ENCODE measurements at places on chromosomes 2 and 18.

- peak; percentile 1 for DNase-seq
These were observed 995.6 kb upstream of the FANCL start for GRCh38 chr2:59236723-59237122.

- no peak for DNase-seq
These were observed 18.0 kb downstream of the ITSN2 start for GRCh38 chr2:24342110-24342910.

DNA sequence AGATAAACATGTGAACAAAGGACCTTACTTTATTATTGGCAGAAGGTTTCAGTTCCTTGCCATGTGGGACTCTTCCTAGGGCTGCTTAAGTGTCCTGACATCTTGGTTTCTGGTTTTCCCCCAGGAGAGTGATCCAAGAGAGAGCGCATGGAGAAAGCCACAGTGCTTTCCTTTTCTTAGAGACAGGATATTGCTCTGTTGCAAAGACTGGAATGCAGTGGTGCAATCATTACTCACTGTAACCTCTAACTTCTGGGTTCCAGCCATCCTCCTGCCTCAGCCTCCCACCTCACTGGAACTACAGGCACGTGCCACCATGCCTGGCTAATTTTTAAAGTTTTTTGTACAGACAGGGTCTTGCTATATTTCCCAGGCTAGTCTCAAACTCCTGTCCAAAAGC, 38.1 kb upstream of the TCF7L1 start:
- no peak for DNase-seq

- no peak for DNase-seq
These were observed 852.6 kb upstream of the ID2 start for GRCh38 chr2:7829241-7829640.

GRCh38 chr2:132037527-132038178, 124.1 kb downstream of the ANKRD30BL start:
- DNase-seq = peak; percentile 9

GRCh38 chr2:3432693-3433338, 53.3 kb downstream of the TRAPPC12 start:
- no peak for DNase-seq

GRCh38 chr2:84805250-84805958, 75.5 kb downstream of the TRABD2A start:
- DNase-seq = no peak

GRCh38 chr2:75751360-75751759, 40.6 kb upstream of the GCFC2 start:
- DNase-seq = no peak

- DNase-seq = peak; percentile 16
These were observed 257.3 kb downstream of the BCL2 start for GRCh38 chr18:63062246-63062645.

GRCh38 chr18:832085-832681, 20.1 kb upstream of the YES1 start:
- DNase-seq = peak; percentile 37

DNA sequence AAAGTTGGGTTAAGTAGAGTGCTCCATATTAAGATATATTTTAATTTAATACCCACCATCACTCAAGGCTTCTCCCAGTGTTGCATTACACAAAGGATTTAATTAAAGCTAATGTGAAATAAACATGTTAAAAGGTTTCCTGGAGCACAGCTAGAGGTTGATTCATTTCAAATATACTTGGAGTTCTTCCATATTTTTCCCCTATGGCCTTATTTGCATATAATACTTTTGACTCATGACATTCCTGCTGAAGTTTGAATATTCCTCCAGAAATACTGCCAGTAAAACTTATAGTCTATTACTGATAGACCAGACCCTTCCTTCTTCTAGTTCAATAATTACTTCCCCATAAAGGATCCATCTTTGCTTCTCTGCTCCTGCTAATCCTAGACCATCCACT, 227.5 kb downstream of the GULP1 start:
- no peak for DNase-seq

DNA sequence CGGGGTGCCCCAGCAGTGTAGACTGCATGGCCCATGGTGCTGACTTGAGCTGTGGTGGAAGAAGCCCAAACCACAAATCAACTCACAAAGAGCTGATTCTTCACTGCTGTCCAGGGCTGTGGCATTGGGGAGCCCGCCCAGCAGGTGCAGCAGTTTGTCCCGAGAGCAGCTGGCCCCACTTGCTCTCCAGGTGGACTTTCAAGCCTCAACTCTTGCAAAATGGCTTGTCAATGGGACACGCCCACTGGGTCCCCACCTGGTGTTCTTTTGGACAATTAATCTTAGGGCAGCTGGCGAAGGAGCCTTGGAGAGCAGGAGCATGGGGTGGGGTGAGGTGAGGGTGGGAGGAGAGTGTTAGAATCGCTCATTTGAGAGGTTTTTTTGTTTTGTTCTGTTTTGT, 117.9 kb downstream of the MYCN start:
- no peak for DNase-seq

DNA sequence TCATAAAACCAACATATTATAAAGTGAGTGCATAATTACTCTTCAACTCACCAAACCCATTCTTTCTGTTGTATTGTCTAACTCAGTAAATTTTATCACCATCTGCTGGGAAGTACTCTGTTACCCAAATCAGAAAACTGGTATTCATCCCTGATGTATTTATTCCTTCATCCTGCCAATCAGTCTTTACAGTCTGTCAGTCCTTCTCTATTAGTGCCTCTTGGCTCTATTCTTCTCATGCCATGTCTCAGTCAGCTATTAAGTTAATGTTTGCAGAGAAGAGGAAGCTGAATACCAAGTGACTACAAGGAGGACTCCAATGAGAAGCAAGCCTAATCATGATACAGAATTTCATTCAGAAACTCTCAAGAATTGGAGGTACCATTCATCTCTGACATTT, 631.2 kb downstream of the CPS1 start:
- DNase-seq = no peak

GRCh38 chr18:35619941-35620340, 38.4 kb downstream of the GALNT1 start:
- DNase-seq = no peak

DNA sequence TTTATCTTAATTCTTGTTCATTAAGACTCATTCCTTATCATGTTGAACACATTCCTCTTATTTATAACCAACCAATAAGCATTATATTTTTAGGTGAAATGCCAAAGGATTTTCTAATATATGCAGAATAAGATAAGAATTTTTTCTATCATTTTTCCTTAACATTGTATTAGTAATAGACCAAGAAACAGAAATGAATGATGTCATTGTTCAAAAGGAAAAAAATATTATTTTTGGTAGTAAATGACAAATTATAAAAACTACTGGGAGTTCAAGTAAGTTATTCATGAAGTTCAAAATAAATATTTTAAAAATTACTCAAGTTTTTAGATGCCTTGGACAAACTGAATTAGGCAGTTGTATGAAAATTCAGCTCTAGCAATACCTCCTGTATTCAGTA, 25.5 kb downstream of the DCAF17 start:
- no peak for DNase-seq

GRCh38 chr18:65468881-65469280, 281.9 kb upstream of the CDH7 start:
- no peak for DNase-seq

Measured in A673 (cell line).